ENCODE measurements at places on chromosomes 5 and 9.

DNA sequence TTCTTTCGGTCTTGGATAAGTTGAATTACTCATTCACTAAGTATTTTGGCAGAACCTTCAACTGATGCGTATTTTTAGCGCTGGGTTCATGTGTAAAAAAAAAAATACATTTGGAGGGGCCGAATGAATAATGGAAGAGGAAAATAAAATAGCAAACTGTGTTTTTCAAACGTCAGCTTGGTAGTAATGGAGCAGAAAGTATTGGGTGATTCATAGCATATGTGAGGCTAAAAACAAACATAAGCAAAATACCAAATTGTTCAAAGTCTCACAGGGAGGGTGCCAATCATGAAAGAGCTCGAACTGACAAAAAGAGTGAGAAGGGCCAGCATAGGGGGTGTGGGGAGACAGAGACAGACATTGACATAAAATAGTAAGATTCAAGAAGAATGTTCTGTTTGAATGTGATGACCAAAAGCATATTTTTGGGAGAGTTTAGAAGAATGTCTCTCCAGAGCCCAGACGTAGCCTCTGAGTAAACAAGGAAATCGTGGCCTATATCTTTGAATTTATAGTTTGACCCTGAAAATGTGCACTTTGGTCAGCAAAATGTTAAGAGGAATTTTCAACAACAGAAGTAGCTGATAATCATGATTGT is 174.9 kb upstream of the HMHB1 start:
- H3K4me3 ChIP-seq = no peak overlapping the region
- H3K27ac ChIP-seq = no peak overlapping the region
- H3K27me3 ChIP-seq = no peaks in the 10 kb centered on the region
- no peak for DNase-seq

GRCh38 chr5:72951671-72952468 is 4.0 kb upstream of the FCHO2 start:
- no peaks in the 10 kb centered on the region for H3K27me3 ChIP-seq
- H3K36me3 ChIP-seq = no peaks in the 10 kb centered on the region
- no peak overlapping the region for H3K27ac ChIP-seq

- no peak overlapping the region for H3K27ac ChIP-seq
- no peaks in the 10 kb centered on the region for H3K4me1 ChIP-seq
- no peak overlapping the region for H3K4me3 ChIP-seq
- no peaks in the 10 kb centered on the region for H3K27me3 ChIP-seq
- no peak for DNase-seq
These were observed 39.3 kb upstream of the MVB12B start for GRCh38 chr9:126287166-126287866.

DNA sequence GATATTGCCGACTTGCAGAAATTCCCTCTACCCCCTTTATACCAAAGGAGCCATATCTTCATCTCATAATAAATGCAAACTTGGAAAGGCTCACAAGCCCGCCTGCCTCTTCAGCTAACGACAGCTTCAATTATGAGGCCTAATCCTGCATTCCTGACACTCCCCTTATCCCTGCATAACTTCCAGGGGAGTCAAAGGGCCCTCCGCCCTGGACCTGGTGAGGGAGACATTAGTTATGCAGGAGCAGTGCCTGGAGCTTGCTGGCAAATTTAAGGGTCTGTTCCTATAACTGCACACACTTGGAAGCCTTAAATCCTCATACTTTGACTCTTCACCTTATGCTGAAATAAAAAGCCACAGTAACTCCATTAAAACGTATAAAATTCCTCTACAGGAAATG is 617.9 kb downstream of the BNC2 start:
- no peak for DNase-seq
- H3K4me3 ChIP-seq = no peak overlapping the region
- no peaks in the 10 kb centered on the region for H3K4me1 ChIP-seq
- H3K36me3 ChIP-seq = no peaks in the 10 kb centered on the region
- H3K27ac ChIP-seq = no peak overlapping the region

DNA sequence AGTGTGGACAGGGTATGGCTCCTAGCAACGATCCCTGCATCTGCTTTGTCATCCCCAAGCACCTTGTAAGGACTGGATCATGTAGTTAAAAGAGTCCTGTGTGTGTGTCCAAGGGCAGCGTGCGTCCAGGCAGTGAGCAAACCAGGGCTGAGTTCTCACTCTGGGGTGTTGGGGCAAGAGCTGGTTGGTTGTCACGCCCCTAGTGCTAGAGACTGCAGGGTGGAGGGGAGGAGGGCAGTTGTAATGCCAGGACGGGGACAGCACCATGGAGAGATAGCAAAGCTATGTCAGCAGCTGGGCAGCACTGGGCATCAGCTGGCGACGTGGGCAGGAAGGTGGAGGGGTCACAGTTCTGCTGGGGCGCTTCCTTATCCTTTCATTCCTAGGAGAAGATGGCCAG is 100.8 kb downstream of the ZNF618 start:
- H3K27ac ChIP-seq = no peak overlapping the region
- no peaks in the 10 kb centered on the region for H3K4me1 ChIP-seq
- no peak overlapping the region for H3K4me3 ChIP-seq
- H3K27me3 ChIP-seq = peaks cover 3% of the 10 kb centered on the region

DNA sequence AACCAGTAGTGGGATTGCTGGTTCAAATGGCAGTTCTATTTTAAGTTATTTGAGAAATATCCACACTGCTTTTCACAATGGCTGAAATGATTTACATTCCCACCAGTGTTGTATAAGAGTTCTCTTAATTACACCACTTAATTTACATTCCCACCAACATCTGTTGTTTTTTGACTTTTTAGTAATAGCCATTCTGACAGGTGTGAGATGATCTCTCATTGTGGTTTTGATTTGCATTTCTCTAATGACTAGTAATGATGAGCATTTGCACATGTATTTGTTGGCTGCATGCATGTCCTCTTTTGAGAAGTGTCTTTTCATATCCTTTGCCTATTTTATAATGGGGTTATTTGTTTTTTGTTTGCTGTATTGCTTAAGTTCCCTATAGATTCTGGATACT is 688.3 kb downstream of the PRR16 start:
- H3K36me3 ChIP-seq = no peaks in the 10 kb centered on the region
- H3K4me1 ChIP-seq = no peaks in the 10 kb centered on the region
- H3K4me3 ChIP-seq = no peak overlapping the region
- no peaks in the 10 kb centered on the region for H3K27me3 ChIP-seq

DNA sequence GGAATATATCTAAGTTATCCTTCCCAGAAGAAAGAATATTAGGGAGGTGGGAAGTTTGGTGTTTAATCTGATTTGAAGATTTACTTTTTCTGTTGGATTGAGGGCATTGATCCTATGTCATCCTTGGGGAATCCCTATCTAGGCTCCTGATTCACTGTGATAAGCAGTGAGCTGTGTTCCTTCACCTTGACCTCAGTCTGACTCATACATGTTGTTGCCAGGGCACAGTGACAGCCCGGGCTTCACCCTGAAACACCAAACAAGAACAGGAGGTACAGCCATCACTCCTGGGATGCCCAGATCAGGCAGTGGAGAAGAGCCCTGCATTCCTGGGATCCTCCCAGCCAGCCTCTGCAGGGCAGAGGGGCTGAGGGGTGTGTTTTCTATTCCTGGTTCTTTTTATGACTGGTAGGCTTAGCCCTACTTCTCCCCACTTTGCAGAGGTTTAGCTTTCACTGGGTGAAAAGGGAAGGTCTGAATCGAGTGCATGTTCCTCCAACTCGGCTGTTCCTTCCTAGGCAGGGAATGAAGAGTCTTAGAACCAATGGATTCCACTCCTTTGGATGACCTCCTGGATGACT is 3.1 kb upstream of the FAM53C start:
- no peak for DNase-seq
- H3K36me3 ChIP-seq = no peaks in the 10 kb centered on the region

- H3K27me3 ChIP-seq = no peaks in the 10 kb centered on the region
- H3K27ac ChIP-seq = no peak overlapping the region
- H3K36me3 ChIP-seq = no peaks in the 10 kb centered on the region
- DNase-seq = no peak
- H3K4me1 ChIP-seq = peaks cover 35% of the 10 kb centered on the region
- no peak overlapping the region for H3K4me3 ChIP-seq
These were observed 4.2 kb downstream of the TSPAN17 start for GRCh38 chr5:176651472-176651980.

DNA sequence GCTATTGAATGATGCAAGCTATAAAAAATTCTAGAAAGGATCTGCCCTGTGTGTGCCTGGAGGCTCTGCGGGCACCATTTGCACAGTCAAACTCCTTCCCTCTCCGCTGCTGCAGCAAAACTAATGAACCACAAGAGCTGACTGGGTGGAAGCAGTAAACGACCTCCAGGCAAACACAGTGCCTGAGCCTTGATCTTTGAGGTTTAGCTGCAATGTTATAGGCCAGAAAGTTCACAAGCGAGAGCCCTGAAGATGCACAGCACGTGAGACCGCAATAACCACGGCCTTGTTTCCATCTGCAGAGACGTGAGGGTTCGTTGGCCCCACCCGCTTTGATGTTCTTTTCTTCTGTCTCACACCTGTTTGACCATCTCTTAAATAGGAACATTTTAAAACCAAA is 69.2 kb upstream of the S1PR3 start:
- H3K4me3 ChIP-seq = no peak overlapping the region
- H3K27ac ChIP-seq = no peak overlapping the region
- peak; percentile 13 for DNase-seq
- no peaks in the 10 kb centered on the region for H3K27me3 ChIP-seq

DNA sequence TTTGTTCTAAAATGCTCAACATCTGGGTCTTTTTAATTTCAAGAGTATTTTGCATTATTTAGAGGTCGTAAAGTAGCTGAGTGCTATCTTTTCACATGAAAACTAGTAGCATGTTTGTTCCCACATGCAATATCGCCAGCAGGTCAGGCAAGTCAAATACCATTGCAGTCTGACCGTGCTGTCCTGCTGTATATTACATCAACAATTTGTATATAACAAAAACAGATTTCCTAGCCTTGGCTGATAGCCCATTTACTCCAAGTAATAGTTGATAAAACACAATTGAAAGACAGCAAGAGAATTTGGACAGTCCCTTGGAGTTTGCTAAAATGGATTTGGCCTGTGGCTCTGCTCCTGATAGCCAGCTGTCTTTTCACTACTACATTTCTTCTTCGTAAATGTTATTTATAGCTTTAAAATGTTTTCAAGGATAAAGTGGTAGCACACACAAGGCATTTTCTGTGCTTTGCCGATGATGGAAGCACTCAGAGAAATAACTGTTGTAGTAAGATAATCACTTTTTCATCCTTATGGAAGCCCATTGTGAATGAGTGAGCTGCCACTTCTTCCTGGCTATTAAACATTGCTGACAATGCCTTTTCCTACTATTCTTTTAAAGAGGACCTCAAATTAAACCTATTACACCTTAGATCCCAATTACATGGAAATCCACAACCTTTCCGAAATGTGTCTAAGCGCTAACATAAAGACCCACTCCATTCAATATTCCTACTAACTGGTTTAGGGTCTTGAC is 992.1 kb downstream of the MAT2B start:
- no peaks in the 10 kb centered on the region for H3K27me3 ChIP-seq
- no peaks in the 10 kb centered on the region for H3K4me1 ChIP-seq
- H3K36me3 ChIP-seq = no peaks in the 10 kb centered on the region
- no peak overlapping the region for H3K4me3 ChIP-seq

- H3K27me3 ChIP-seq = no peaks in the 10 kb centered on the region
- H3K27ac ChIP-seq = no peak overlapping the region
- no peak overlapping the region for H3K4me3 ChIP-seq
- H3K4me1 ChIP-seq = peaks cover 6% of the 10 kb centered on the region
- no peaks in the 10 kb centered on the region for H3K36me3 ChIP-seq
These were observed 180.9 kb downstream of the MED10 start for GRCh38 chr5:6197427-6197826.

GRCh38 chr9:130908878-130909355 is 12.3 kb upstream of the QRFP start:
- no peaks in the 10 kb centered on the region for H3K4me1 ChIP-seq
- no peak overlapping the region for H3K27ac ChIP-seq
- H3K36me3 ChIP-seq = no peaks in the 10 kb centered on the region
- no peaks in the 10 kb centered on the region for H3K27me3 ChIP-seq

- no peak for DNase-seq
- H3K4me1 ChIP-seq = no peaks in the 10 kb centered on the region
- no peaks in the 10 kb centered on the region for H3K27me3 ChIP-seq
- H3K36me3 ChIP-seq = no peaks in the 10 kb centered on the region
These were observed 9.9 kb downstream of the TEK start for GRCh38 chr9:27118916-27119315.

Measured in GM12878 (cell line).